Activated T-cell treated with anti-CD3 and anti-CD28 coated beads for 48 hours (primary cell): ENCODE measurements at places on chromosomes 11 and 22.

- DNase-seq = no peak
Measured at GRCh38 chr11:119295178-119295577, 21.8 kb downstream of the MCAM start.

DNA sequence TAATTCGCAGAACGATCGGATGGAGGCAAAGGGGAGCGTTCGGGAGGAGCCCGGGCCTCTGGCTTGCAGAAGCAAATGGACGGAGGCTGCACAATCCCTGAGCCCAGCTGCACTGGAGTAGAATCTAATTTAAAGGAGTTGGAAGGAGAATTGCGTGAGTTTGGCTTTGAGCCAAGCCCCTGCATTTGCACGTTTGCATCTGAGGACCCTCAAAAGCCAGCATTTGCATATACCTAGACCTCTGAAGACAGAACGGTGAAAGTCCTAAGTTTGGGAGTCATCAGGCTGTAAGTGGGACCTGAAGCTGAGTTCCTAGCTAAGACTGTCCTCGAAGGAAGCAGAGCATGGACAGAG lies 15.6 kb downstream of the TP53AIP1 start:
- DNase-seq = no peak

DNA sequence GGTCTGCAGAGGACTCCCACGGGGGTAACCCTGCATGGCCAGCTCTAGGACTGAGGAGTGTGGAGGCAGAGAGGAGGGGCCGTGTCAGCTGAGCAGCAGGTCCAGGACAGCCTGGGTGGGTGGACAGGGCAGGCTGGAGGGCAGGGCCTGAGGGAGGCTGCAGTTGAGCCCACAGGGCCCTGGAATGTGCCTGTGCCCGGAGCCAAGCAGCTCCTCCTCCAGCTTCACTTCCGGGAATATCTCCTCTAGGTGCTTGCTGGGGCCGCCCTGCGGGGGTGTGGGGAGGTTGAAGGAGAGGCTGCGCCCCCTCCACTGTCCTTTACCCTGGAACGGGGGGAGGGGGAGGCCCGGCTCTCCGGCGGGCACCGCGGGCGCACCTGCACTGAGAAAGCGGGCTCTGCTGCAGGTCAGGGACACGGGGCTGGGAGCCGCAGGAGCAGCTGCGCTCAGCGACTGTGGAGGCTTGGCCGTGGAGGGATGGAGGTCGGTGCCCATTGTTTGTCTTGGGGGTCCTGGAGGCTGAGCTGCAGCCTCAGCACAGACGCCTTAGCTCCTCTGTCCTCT lies 1293.2 kb downstream of the BRD1 start:
- DNase-seq = no peak

- peak; percentile 57 for DNase-seq
Measured at GRCh38 chr22:32528984-32529982, 54.7 kb downstream of the FBXO7 start.

DNA sequence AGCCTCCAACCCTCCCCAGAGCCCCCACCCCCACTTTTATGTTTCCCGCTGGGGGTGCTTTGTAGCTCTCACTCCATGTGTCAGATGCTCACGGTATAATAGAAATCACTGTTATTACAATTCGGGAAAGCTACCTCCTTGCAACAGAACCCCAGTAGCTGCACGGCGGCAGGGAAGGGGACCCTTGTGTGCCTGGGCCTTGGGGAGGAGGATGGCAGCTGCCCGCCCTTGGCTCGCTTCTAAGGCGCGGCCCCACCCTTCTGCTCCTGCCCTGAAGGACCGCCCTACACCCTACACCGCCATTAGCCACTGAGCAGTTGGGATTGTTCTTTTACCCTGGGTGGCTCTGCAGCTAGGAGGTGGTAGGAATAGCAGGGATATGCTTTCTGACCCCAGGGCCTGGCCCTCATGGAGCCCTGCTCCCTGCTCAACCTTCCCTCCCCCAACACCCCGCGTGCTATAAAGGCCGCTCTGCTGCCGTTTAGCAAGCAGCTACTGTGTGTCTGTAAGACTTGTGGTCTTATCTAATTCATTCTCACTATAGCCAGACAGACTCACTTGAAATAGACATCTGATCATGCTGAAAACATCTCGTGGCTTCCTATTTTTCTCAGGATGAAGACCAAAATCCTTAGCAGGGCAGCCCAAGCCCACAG lies 219.7 kb downstream of the CEP164 start:
- no peak for DNase-seq
